Amygdala (tissue), 56 donors: ENCODE measurements at places on chromosomes 1 and 21.
A peak's percentile ranks its signal among the peaks of the same experiment; 100 is the strongest.

DNA sequence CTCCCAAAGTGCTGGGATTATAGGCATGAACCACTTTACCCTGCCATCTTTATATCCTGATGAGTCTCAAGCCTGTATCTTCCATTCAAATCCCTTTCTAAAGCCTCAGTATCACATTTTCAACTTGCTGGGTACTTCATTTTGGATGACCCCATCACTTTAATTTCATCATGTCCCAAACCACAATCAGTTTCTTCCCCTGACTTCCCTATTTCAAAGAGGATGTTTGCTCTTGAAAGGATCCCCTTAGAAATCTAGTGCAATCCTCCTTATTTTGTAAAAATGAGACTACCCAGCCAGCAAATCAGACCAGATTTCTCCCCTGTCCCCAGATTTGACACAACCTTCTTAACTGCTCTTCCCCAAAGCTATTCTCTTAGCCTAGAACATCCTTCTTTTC lies 7.0 kb upstream of the TRIT1 start:
- no peak for DNase-seq

DNA sequence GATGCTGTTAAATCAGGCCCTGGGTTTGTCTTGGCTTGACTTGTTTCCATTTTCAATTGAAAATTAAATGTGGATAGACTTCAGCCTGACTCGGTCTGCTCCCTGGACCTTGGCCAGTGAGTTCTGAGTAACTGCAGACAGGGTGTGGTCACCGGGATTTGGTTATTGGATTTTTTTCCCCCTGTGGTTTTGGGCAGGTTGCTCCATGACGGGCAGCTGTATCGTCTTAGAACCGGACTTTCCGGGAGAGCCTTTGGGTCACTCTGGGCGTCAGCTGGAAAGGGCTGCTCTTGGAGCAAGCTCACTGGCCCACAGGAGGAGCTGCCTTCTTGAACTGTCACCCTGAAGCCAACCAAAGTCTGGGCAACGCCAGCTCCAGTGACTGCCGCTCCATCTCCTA lies 75.0 kb downstream of the CLIC6 start:
- DNase-seq = no peak

DNA sequence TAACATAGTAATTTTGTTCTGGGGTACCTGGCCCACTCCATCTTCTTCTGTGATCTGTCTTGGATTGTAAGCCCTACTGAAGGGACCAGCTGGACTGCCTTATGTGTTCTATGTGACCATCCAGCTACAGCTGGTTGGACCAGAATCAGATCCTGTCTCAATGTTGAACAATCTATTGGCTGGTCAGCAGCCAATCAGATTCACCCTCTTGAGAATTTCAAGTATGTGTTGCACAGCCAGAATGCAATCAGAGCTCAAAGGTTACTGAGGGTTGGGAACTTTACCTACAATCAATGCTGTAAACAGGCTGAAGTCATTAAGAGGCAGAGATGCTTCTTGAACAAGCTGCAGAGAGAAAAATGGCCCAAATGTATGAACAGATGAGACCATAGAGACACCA lies 61.9 kb downstream of the KCNC4 start:
- DNase-seq = no peak

GRCh38 chr1:193762236-193762635 lies 575.8 kb upstream of the B3GALT2 start:
- no peak for DNase-seq

- no peak for DNase-seq
These were observed 203.5 kb upstream of the TMEM51 start for GRCh38 chr1:14949836-14950713.

GRCh38 chr1:229869687-229870086 lies 197.4 kb upstream of the GALNT2 start:
- DNase-seq = no peak

- no peak for DNase-seq
These were observed 585.8 kb downstream of the ADGRL2 start for GRCh38 chr1:82386365-82387011.

GRCh38 chr1:100164216-100164615 lies 13.8 kb downstream of the LRRC39 start:
- no peak for DNase-seq

- no peak for DNase-seq
These were observed 6.9 kb upstream of the PIGR start for GRCh38 chr1:206953126-206953525.

DNA sequence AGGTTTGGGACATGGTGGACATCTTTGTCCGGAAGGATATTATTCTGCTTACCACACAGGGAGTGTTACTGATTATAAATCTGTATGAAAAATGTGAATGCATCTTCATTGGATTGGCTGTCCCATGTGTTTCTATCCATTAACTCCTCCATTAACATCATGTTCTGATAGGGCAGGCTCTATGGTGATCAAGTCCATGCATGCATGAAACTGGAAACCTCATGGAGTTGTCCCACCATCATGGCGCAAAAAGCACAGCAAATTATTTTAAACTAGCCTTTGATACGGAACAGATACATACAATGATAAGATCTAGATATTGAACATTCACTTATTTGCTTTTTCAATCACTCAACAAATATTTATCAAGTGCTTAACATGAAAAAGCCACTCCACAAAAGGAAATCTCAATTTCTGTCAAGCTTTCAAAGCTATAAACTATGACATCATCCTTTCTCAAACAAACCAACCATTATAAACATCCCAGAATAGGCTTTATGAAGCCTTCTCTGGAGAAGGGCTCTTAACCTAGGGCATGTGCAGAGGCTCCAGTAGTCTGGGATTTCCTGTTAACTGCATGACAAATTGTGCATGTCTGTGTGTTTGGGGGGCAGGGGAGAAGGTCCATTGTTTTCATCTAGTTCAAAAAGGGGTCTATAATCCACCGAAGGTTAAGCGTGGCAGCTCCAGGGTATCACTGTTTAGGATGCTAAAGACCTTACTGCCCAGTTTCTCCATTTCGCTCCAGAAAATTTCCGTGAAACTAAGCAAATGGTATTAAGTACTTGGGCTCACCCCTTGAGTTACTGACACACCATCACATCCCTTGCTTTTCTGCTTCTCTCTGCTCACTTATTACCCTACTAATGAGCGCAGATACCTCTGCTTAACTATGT lies 46.1 kb downstream of the ADAMTS1 start:
- DNase-seq = no peak

- DNase-seq = no peak
These were observed 5.7 kb upstream of the TTLL10 start for GRCh38 chr1:1167841-1168450.

DNA sequence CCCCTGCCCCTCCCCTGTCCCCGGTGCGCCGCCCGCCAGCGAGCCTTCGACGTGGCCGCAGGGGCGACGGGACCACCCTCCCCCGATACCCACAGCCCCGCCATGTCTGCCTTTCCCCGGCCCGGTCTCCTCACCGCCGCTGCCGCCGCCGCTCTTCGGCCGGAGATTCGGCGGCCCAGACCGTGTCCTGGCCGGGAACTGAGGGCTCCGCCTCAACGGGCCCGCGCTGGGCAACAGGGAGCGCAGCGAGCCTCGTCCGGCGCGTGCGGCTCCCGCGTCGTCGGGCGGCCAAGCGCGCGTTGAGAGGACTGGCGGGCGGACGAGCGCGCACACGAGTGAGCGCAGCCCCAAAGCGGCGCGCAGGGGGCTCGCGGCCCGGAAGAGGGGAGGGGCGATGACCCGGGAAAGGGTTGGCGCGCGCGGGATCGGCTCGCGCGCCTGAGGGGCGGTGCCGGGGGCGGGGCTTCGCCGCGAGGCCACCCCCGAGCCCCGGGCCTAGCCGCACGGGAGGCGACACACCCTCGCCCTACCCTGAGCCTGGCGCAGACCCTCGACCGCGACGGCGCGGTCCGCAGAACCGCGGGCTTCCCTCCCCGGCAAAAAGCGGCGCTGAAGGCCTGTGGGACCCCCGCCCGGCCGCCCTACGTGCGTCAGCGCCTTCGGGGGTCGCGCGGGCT lies at the start of gene BTG3:
TSS of gene BTG3 (minus strand) at position 337 of the 677 bp plus-strand sequence. CDS start 3,757 bp downstream, outside the sequence.
- DNase-seq = peak; percentile 62

- DNase-seq = no peak
These were observed 405.9 kb downstream of the TTLL7 start for GRCh38 chr1:83593073-83593472.

DNA sequence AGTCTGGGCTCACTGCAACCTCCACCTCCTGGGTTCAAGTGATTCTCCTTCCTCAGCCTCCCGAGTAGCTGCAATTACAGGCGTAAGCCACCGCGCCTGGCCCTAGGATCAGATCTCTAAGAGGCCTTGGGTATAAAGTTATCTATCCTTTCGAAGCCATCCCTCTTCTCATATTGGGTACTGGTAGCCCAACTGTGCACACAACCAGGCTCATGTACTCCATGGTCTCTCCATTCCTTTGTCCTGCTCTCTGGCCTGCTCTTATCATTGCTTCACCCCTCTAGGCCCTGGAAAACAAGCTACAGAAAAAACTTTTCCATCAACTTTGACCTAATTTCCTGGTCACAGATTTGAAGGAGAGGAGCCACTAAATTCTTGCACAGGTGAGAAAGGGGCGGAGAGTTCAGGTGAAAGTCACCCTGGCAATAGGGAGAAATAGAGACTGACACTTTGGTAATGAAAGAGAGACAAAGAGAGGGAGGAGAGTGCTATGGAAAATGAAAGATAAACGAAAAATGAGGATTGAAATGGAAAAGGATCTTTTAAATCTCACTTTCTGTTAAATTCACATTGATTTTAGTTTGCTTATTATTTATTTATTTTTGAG lies 6.0 kb downstream of the TXNIP start:
- no peak for DNase-seq

GRCh38 chr1:206128196-206128595 lies 11.0 kb upstream of the AVPR1B start:
- DNase-seq = no peak

GRCh38 chr21:44263221-44263760 lies 1.6 kb upstream of the DNMT3L start:
- DNase-seq = no peak

GRCh38 chr1:157388057-157388456 lies 164.3 kb downstream of the FCRL5 start:
- no peak for DNase-seq

DNA sequence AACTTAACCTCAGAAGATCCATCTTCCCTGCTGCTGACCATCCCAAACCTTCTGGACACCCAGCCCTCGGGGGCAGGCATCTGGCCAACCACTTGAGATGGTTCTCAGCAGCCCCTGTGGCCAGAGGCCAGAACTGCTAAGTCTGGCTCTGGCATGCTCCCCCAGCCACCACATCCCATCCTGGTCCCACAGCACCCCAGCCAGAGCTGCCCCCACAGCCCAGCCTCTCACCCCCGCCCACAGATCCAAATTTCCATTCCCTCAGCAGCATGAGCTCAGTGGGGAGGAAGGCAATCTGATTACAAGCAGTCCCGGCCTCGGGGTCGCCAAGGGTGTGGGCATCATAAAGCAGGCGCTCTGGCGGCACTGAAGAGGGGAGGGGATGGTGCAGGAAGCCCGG lies 45.6 kb downstream of the GLIS1 start:
- DNase-seq = no peak

GRCh38 chr1:221706191-221706590 lies 35.7 kb downstream of the DUSP10 start:
- no peak for DNase-seq

- DNase-seq = no peak
These were observed 42.7 kb downstream of the GRHL3 start for GRCh38 chr1:24361811-24362210.

DNA sequence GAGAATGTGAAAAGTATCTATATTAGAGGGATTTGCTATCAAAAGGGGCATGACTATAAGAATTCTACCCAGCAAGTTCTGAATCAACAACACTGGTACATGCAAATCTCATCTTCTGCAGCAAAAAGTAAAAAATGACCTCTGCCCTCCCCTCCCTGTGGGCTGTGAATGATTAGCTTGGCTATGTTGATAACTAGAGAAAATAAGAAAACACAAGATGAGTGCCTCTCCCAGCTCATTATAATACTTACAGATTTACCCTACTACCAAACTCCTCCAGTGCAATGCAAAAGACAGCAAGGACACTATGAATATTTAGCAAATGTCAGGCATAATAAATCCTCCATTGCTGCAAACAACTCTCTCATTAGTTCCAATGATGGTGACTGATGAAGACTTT lies 102.4 kb downstream of the SLC45A1 start:
- DNase-seq = no peak

- DNase-seq = no peak
These were observed 32.5 kb downstream of the THAP3 start for GRCh38 chr1:6657138-6657537.

GRCh38 chr1:100445565-100445964 lies 92.4 kb upstream of the GPR88 start:
- DNase-seq = no peak

- no peak for DNase-seq
These were observed 304.8 kb downstream of the PTPRC start for GRCh38 chr1:198943484-198944187.

DNA sequence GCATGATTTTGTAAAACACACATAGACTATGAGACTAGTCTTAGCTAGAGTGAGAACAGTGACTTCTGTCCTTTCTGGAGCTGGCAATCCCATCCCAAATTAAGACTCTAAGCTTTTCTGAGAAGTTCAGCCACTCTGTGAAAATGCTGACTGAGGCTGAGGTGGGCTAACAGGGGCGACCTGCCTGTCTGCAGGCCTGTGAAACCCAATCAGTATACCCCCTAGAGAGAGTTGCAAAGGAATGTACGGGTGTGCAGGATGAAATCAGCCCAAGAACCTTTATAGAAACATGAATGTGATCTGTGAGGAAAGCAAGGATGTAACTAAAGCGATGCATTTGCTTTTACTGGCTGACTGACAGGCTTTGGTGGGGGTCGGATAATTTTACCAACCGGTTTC lies 16.0 kb upstream of the TBX15 start:
- DNase-seq = no peak

DNA sequence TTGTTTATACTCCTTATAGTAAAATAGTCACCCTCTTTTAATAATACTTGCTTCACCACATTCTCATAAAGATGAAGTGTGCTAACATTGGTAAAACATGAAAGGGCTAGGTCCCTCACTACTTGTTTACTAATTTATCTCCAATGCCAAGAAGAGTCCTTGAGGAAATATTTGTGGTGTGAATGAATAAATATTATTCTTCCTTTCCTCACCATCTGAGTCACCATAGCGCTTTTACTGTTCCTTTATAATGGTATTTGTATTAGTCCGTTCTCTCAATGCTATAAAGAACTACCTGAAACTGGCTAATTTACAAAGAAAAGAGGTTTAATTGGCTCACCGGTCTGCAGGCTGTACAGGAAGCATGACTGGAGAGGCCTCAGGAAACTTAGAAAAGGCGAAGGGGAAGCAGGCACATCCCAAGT lies 222.8 kb upstream of the ZRANB2 start:
- DNase-seq = no peak

- no peak for DNase-seq
These were observed 423.3 kb upstream of the CAMK1G start for GRCh38 chr1:209160230-209160629.

GRCh38 chr1:238681021-238681420 lies 705.3 kb upstream of the CHRM3 start:
- no peak for DNase-seq
